ENCODE measurements at places on chromosomes 6 and 20. TPM values are rescaled to one million over a fixed set of nuclear protein-coding genes. Genes with fewer than 3 reads are reported as not detected.

- DNase-seq: no peak
These were observed 270.6 kb upstream of the MARCKS start for GRCh38 chr6:113586413-113587077.

GRCh38 chr20:25178563-25179438 lies 16.7 kb upstream of the ENTPD6 start:
- no peak for DNase-seq

- no peak for DNase-seq
These were observed 2.3 kb downstream of the FAM184A start for GRCh38 chr6:119076173-119076572.

DNA sequence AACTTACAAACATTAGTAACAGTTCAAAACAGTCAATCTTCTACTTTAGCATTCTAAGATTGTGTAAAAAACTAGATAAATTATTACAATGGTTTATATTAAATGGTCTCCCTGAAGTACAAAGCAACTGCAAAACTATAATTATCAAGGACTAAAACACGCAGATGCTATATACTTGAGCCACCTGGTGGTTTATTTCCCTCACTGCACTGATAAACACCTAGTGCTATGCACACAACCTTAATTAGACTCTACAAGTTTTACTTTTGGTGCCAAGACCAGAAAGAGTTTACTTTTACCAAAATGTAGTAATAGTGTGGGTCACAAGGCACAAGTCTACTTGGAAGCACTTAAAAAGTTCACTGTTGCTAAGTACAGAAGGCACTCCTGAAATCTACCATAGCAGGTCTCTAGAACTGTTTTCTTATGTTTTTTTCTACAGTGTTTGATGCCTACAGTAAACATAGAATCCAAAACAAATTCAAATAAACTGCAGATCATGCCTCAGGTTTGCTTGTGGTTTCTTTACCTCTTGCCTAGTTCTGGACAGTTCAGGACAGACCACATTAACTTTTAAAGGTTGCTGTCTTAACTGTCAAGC lies 49.2 kb downstream of the GMDS start:
- no peak for DNase-seq

- DNase-seq: no peak
These were observed 2.8 kb upstream of the HMGA1 start for GRCh38 chr6:34233867-34234266.

Gene MOCS3
- total RNA-seq: 8.2 TPM

Gene FAM209B
- total RNA-seq: not detected
